ENCODE measurements at places on chromosomes 1 and 21.

DNA sequence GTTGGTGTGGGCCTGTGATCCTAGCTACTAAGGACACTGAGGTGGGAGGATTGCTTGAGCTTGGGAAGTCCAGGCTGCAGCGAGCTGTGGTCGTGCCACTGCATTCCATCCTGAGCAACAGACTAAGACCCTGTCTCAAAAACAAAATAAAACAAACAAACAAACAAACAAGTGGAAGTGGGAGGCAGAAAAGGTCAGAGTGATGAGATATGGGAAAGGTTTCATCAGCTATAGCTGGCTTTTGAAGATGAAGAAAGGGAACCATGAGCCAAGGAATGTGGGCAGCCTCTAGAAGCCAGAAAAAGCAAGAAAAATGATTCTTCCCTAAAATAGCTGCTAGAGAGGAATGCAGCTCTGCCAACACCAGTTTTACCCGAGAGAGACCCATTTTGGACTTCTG lies 10.6 kb upstream of the NUCKS1 start:
- no peak for DNase-seq

GRCh38 chr1:14320986-14321385 lies 277.5 kb upstream of the KAZN start:
- no peak for DNase-seq

GRCh38 chr21:31974454-31974985 lies 101.7 kb downstream of the HUNK start:
- DNase-seq: no peak

DNA sequence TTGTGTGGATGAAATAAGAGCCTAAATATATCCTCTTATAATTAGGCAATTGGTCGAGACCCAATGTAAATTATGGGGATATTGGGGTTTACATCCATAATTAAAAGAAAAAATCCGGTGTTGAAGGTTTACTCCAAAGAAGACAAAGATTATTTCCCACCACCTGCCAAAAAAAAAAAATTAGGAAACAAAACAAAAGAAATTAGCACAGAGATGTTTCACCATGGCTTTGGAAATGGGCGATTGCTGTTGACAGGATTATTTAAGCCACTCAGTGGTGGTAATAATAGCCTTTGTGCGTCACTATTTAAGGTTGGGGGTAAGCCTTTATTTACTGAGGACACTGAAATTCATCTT lies 585 bp upstream of the GLRX2 start:
- no peak for DNase-seq

DNA sequence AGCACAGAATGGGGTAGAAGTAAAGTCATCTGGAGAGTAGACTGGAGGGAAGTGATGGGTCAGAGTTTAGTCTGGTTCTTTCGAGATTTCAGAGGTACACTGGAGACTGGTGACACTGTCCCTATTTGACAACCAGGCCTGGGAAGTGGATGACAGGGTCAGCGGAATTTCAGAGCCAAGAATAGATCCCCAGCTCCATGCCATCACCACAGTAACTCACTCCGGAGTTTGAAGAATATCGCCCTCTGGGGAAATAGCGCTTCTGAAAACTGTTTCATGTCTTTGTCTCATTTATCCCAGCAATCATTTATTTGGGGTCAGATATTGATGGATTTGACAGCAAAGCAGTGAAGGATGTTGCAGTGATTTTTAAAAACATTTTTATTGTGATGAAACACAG lies 7.6 kb upstream of the NFASC start:
- DNase-seq: no peak

GRCh38 chr1:114130846-114131525 lies 22.7 kb downstream of the SYT6 start:
- no peak for DNase-seq

- no peak for DNase-seq
Measured at GRCh38 chr1:165536016-165536415, 7.8 kb upstream of the LRRC52 start.

DNA sequence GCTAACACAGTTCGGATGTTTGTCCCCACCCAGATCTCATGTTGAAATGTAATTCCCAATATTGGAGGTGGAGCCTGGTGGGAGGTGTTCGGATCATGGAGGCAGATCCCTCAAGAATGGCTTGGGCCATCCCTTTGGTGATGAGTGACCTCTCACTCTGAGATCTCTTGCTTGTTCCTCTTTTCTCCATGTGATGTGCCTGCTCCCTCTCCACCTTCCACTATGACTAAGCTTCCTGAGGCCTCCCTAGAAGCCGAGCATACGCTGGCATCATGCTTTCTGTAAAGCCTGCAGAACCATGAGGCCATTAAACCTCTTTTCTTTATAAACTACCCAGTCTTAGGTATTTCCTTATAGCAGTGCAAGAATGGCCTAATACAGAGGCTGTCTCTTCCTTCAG lies 8.1 kb upstream of the PLA2G5 start:
- DNase-seq: no peak

- no peak for DNase-seq
Measured at GRCh38 chr1:31378001-31378400, 5.1 kb upstream of the FABP3 start.
